Activated T-cell treated with anti-CD3 and anti-CD28 coated beads for 1 hour (primary cell): ENCODE measurements at places on chromosomes 11 and 22.
A peak's percentile ranks its signal among the peaks of the same experiment; 100 is the strongest.

DNA sequence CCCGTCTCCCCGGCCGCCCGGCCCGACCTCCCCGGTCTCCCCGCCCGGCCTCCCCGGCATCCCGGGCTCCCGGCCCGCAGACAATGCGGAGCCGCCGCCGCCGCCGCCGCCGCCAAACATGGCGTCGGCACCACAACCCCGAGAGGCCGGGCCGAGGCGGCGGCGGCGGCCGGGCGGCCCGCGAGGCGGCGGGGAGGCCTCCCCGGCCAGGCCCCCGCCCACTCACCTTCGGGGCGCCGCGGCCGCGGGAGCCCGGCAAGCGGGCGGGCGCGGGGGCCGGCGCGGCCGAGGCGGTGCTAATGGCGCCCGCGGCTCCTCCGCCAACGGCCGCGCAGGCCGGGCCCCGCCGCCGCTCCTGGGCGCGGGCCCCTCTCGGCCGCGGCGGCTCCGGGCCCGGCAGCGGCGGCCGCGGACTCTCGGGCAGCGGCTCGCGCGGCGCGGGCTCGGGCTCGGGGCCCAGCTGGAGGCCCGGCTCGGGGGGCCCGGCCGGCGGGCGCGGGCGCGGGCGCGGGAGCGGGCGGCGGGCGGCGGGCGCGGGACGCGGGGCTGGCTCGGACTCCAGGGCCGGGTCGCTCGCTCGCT is 311 bp downstream of the BRD1 start:
- DNase-seq, result no peak

DNA sequence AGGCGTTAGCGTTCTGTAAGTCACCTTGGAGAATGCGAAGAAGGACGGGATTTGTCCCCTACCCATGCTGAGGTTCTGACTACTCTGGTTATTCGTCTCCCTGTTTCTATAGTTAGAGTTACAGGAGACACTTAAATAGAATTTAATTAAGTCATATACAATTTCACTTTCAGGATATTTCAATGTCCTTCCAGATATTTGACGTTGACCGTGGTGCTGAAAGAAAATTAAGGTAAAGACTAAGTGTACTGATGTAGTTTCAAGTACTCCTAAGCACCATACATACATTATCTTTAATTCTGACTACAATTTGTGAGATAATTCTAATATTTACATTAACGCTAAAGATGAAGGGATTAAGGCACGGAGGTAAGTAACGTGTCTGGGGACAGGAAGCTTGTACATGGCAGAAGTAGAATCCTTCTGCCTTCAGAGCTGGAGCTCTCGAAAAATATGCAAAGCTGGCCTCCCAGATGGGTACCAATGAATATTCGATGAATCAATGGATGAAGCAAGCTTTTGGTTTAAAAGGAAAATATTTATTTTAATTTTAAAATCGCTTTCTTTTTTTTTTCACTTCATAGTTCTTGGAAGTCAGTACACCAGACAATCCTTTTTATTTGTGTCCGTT is 539 bp upstream of the SLC36A4 start:
- DNase-seq, result no peak

DNA sequence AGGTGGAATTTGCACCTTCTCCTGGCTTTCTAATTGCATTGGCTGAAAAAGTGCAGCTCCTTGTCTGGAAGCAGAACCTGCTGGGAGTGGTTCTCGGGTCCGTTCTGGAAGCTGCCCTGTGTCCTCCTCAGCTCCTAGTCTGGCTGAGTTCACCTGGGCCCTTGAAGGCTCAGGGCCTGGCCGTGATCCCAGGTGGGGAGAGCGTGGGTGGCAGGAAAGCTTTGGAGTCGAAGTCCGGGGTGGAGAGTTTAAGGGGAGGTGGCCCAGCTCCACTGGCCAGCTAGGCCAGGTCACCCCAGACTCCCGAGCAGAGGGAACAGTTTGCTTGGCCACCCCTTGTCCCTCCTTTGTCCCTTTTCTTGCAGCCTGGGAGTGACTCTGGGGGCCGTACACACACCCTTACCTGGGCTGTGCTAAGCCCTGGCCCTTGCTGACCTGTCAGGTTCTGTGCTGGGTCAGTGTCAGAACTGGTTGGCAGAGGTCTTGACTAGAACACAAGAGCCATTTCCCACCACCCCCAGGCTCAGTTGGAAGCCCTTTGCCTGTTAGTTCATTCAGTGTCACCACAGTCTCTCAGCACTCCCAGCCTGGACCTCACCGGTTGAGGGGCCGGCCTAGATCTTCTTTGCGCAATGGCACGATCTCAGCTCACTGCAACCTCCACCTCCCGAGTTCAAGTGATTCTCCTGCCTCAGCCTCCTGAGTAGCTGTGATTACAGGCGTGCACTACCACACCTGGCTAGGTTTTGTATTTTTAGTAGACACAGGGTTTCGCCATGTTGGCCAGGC is 37.3 kb downstream of the LRP5 start:
- DNase-seq, result no peak

DNA sequence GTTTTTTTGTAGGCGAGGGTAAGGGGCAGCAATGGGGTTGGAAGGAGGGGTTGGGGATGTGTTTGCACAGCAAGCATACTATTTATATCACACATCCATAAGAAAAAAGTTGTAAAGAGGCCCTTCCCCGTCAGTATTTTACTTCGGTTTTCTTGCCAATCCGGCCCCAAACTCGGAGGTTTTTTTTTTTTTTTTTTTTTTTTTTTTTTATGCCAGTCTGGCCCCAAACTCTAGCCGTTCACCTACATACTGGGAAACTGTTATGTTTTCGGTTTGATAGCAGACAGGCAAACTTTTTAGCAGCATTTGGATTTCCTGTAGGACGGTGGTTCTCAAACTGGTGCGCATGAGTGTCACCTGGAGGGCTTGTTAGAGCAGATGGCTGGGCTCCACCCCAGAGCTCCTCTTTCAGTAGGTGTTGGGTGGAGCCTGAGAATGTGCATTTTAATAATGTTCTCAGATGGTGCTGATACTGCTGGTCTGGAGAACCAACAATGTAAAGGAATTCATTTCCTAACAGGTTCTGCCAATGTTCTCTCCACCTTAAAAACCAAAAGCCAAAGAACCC is 76.5 kb upstream of the ZBED5 start:
- DNase-seq, result no peak

GRCh38 chr11:113985906-113986305 is 11.0 kb downstream of the HTR3A start:
- DNase-seq, result no peak

- no peak for DNase-seq
Observed at GRCh38 chr11:107468596-107468995, 11.0 kb upstream of the CWF19L2 start.

- DNase-seq, result peak; percentile 8
Observed at GRCh38 chr11:71447791-71448256, 369 bp downstream of the DHCR7 start.

- DNase-seq, result peak; percentile 9
Observed at GRCh38 chr22:30694640-30695350, at the start of gene OSBP2. Gene OSBP2 (plus strand): TSS chr22:30694874. CDS start chr22:30694910, 36 bp downstream.

- DNase-seq, result no peak
Observed at GRCh38 chr22:28925916-28926315, 42.5 kb downstream of the ZNRF3 start.

- DNase-seq, result no peak
Observed at GRCh38 chr11:8015753-8016239, 28.7 kb downstream of the EIF3F start.

- no peak for DNase-seq
Observed at GRCh38 chr11:126561327-126561893, 205.9 kb downstream of the ST3GAL4 start.

- DNase-seq, result no peak
Observed at GRCh38 chr11:124844664-124845079, 20.6 kb upstream of the ROBO3 start.

DNA sequence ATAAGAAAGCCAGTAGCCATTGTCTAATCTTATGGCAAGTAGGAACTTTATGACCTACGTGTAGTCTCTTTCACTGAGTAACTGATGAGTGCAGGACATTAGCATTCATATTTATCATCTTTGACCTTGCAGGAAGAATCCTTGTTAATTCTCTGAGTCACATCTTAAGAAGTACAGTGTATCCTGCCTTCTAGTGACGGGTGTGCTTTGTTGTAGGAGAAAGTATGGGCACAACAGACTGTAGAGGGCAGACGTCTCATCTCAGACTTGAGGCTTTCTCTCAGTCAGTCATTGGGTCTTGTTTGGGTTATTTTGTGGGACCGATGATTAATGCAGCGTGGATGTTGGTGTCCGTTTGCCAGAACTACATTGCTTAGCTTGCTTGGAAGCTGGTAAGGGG is 6.8 kb downstream of the RNF214 start:
- no peak for DNase-seq

- DNase-seq, result no peak
Observed at GRCh38 chr11:76156971-76157427, 49.3 kb downstream of the WNT11 start.

GRCh38 chr11:113873236-113873626 is 2.1 kb downstream of the USP28 start:
- no peak for DNase-seq

GRCh38 chr11:4190519-4190918 is 95.9 kb downstream of the RRM1 start:
- DNase-seq, result no peak

DNA sequence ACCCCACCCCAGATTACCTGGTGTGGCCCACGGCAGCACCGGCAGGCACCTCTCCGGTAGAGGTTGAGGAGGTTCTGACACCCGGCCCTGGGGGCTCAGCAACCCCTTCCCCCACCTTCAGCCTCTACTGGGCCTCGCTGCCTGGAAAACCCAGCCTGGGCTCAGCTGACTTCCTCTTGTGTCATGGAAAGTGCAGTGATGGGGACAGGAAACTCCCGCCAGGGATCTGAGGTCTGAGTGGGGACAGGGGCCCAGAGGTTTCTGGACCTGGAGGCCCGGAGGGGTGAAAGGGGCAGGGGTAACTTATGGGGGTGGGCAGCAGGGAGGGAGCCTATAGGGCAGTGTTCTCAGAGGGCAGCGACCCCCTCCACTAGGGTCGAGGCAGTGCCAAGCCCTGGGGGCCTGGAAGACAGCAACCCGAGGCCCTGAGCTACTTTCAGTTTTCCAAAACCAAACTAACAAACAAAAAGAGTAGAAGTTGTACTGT is 10.0 kb upstream of the CD5 start:
- DNase-seq, result peak; percentile 35

- DNase-seq, result no peak
Observed at GRCh38 chr11:79744941-79745340, 304.1 kb upstream of the TENM4 start.

DNA sequence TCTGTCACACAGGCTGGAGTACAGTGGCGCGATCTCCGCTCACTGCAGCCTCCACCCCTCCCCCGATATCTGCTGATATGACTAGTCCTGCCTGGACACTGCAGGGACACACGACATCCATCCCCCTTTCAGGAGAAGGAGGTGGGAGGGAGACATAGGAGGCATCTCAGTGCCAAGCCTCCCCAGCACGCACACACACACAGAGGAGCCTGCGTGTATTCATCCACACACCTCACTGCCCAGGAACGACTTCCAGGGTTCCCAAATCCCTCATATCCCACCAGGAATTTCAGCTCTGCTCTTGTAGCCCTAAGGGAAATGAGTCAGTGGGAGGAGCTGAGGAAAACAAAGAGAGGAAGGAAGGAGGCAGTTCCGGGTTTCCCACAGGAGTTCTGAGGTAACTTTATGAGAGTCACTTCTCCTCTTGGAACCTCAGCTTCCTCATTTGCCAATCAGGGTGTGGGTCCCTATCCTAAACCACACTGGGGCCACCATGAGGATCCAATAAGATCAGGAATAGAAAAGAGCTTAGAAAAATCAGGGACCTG is 37.2 kb upstream of the ACER3 start:
- DNase-seq, result no peak

DNA sequence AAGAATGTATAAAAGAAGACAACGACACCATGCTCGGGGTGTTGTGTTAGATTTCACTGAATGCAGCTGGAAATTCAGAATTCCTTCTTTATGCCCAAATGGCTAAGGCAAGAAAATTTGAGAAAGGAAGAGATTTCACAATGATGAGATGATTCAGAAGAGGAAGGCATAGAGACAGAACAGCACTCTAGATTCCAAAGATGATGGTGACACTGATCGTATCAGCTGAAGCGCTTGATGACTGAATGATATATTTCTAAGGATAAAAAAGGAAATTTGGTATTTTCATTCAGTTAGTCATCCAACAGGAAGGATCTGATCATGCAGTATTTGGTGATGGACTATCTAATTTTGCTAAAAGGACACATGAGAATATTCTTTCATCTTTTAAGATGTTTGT is 189.2 kb downstream of the EFCAB6 start:
- DNase-seq, result no peak

- DNase-seq, result no peak
Observed at GRCh38 chr11:122085712-122086111, 30.3 kb downstream of the BLID start.

DNA sequence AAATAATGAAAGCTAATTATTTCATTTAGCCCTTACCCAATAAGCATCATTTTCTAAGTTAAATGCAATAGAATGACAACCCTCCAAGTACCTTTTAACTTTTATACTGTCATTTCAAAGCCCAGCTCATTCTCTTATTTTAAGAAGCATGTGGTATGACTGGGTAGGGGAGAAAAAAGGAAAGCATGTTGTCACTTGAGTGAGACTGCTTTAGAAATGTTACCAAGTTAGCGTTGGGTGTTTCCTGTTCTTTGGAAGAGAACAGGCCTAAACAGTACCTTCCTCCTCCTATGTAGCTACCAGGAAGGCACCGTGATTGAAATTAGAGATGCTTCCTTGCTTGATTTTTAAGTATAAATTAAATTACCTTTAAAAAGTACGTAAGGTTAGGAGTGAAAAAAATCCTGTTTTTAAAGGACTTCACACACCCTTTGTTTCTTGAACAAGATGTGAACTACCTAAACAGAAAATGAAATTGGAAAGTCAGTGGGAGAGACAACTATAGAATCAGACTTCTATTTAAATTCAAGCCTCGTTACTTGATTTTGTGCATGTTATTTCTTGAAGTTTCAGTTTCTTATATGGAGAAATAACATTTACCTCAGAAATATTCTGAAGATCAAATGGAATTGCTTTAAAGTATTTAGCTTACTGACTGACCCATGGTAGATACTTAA is 741 bp upstream of the CNTF start:
- DNase-seq, result no peak

- DNase-seq, result peak; percentile 26
Observed at GRCh38 chr22:46070803-46071450, 79.4 kb upstream of the PPARA start.

DNA sequence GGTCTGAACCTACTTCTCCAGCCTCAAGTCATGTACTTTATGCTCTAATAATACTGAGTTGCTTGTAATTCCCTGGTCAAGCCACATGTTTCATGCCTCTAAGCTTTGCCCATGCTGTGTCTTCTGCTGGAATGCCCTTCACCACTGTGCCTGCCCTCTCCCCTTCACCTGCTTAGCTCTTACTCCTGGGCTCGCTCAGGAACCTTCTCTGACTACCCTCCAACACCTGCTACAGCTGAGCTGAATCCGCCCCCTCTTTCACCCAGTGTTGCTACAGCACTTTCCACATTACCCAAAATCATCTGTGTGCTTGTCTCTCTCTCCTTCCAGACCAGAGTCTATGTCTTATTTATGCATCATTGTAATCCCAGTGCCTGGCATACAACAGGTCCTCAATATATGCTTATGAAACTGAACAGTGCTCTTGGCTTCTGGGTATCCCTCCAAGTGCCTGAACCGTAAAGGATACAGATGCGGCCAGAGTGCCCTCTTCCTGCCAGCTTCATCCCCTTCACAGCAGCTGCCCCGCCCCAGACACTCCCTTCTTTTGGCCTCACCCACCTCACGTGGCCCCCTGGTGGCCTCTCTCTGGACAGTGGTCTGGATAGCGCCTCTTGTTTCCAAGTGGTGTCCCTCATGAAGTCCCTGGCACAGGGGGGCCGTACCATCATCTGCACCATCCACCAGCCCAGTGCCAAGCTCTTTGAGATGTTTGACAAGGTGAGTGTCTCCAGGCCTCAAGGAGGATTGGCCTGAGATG is 7.1 kb downstream of the ABCG4 start:
- no peak for DNase-seq

GRCh38 chr11:69378303-69379141 is 84.6 kb downstream of the MYEOV start:
- DNase-seq, result no peak
